ENCODE measurements at places on chromosomes 11 and 22.

DNA sequence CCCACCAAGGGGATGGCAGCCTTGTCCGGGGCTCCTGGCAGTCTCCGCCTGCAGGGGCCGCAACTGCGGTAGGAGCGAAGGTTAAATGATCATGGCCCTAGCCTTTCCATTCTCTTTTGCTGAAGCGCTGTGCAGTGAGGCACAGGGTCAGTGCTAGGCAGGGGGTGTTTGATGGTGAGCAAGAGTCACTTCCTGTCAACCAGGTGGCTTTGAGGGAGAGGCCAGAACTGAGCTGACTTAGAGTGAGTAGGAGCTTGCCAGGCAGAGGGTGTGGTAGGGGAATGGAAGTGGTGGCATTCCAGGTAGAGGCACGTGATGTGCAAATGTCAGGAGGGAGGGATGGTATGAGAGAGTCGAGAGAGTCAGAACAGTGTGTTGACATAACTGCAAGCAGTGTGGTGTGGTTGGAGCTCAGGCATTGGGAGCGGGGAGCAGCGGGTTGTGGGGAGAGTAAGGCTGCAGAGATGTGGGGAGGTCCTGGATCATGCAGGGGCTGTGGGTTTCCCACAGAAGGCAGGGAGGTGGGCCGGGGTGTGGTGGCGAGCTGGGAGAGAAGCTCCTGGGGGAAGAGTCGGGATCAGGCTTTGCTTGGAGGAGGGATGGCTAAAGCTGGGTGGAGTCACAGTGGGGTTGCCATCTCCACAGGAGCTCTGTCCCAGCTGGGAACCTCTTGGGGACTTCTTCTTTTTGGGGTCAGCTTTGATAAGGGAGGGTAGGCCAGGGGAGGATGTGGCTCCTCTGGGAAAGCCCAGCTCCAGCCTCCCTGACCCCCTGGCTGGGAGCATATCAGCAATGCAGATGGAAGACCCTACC is 33.3 kb downstream of the AMPD3 start:
- DNase-seq: no peak

DNA sequence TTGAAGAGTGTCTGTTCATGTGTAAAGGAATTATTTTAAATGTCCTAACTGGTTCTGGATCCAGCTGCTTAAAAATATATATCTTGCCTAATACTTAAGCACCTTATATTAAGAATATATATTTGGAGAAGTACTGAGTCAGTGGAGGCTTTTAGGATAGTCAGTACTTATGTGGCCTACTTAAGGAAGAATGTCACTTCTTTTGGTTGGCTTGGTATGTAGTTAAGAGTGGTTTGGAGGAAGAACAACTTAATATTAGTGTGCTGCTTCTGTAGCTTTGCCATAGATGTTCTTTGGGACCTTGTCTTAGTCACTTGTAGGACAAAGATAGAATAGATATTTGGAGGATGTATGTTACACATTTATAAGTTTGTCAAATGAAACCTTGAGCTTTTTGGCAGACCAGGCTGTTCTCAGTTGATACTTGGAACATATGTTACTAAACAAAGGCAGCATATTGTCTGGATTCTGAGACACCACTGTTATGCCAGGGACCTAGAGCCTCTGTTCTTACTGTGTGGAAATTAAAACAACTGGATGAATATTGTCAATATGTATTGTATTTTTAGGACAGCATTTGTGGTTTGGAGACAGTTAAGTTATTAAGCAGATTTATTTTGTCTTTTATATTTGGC is 4.9 kb downstream of the HIPK3 start:
- no peak for DNase-seq

GRCh38 chr22:27259433-27259832 is 542.1 kb downstream of the MN1 start:
- DNase-seq: no peak

GRCh38 chr11:126311401-126312291 is 7.8 kb downstream of the DCPS start:
- no peak for DNase-seq

DNA sequence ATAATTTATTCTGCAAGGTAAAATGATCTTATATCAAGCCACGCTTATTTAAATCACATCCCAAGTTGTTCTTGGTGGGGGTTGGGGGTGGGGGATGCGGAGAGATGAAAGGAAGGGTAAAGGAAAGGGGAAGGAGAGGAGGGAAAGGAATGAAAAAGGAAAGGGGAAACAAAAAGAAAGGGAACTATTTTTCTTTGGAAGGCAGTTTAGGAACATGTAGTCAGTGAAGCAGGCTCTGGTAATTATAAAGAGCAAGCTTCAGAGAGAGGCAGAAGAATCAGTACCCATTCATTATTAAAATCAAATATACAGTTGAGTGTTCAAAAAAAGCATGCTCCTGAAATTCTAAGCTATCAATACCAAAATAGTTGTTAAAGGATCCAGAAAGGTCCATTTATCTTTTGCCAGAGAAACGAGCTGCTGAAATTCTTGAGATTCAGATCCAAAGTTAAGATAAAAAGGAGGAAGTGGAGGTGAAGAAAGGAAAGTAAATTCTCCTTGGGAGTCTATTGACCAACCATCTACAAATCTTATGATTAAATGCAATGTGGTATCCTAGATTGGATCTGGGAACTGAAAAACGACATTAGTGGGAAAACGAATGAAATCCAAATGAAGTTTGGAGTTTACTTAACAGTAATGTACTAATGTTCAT is 107.4 kb downstream of the SGSM3 start:
- DNase-seq: no peak

DNA sequence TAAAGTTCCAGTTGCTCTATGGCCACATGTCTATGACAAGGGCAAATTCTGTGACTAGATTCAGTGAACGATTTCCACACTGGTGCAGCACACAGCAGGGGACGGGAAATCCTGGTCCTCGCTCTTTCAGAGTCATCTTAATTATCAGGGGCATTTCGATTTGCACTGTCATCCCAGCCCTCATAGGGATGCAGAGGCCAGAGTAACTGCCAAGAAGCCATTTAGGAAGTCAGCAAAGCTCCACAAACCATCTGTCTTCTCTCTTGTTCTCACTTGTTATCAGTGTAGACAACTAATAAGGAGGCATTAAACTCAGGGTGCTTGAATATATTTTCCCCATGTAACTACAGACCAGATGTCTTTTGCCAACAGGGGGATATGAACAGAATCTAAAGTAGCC is 151.7 kb downstream of the STK33 start:
- DNase-seq: no peak

Data from AG04450 (cell line).